ENCODE measurements at places on chromosomes 6 and 20. TPM values are rescaled to one million over a fixed set of nuclear protein-coding genes. Genes with fewer than 3 reads are reported as not detected.
A peak's percentile ranks its signal among the peaks of the same experiment; 100 is the strongest.

- DNase-seq, result no peak
These were observed 145.9 kb downstream of the RALGAPA2 start for GRCh38 chr20:20566516-20566915.

DNA sequence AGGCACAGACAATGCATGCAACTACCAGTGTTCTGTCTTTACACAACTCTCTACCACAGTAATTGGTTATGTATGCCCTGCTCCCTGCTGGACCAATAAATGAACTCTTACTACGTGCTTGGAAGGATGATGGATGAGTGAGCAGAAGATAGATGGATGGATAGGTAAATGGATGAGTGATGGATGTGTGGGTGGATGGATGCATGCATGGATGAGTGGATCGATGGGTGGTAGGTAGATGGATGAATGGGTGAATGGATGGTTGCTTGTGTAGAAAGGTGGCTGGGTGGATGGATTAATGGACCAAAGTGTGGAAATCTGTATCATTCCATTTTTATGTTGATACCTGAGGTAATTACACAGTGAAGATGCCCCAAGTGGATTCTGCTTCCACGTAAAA lies 10.1 kb upstream of the TRAM2 start:
- DNase-seq, result no peak

DNA sequence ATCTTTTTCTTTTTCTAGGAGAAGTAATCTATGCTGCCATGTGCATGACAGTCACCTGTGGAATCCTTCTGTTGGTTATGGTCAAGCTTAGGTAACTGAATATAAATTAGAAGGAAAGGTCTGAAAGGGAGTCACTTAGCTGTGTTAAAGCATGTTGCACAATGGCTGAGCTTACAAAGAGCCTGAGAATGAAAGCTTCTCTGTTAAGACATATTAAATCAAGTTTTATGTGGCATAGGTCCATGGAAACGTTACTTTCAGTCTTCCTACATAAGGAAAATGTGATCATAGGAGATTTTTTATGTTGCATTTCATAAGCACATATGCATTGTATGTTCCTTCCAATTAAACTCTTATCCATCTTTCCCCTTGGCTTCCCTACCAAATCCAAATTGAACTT lies 72.1 kb downstream of the GFRAL start:
- DNase-seq, result no peak

GRCh38 chr6:168100011-168100802 lies 21.2 kb upstream of the FRMD1 start:
- peak; percentile 35 for DNase-seq

GLO1 gene
- 83.9 TPM for total RNA-seq

GRCh38 chr6:148112851-148113319 lies 229.8 kb upstream of the SASH1 start:
- DNase-seq, result no peak

GRCh38 chr6:111743360-111743759 lies 129.9 kb downstream of the FYN start:
- DNase-seq, result no peak

SNPH gene
- 3.8 TPM for total RNA-seq

DNA sequence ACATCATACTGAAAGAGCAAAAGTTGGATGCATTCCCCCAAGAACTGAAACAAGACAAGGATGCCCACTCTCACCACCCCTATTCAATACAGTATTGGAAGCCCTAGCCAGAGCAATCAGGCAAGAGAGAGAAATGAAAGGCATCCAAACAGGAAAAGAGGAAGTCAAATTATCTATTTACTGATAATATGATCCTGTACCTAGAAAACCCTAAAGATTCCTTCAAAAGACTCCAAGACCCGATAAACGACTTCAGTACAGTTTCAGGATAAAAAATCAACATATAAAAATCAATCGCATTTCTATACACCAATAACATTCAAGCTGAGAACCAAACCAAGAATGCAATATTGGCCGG lies 14.5 kb downstream of the CDK19 start:
- DNase-seq, result no peak

DNA sequence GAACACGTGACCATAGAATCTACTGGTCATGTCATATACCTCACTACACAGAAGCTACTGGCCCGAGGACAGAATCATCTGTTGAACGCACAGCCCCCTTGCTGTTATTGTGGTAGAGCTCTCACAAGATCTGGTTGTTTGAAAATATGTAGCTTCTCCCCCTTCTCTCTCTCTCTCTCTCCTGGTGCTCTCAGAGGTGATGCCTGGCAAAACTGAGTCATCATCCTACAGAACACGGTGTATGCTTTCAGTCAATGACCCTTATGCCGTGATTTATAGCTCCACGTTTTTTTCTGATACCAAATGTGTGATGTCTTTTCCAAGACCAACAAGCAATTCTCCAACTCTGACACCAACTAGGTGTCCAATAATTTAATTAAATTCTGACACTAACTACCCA lies 13.0 kb upstream of the RBM24 start:
- no peak for DNase-seq

SEL1L2 gene
- total RNA-seq, result not detected

LGSN gene
- total RNA-seq, result 1.7 TPM

DNA sequence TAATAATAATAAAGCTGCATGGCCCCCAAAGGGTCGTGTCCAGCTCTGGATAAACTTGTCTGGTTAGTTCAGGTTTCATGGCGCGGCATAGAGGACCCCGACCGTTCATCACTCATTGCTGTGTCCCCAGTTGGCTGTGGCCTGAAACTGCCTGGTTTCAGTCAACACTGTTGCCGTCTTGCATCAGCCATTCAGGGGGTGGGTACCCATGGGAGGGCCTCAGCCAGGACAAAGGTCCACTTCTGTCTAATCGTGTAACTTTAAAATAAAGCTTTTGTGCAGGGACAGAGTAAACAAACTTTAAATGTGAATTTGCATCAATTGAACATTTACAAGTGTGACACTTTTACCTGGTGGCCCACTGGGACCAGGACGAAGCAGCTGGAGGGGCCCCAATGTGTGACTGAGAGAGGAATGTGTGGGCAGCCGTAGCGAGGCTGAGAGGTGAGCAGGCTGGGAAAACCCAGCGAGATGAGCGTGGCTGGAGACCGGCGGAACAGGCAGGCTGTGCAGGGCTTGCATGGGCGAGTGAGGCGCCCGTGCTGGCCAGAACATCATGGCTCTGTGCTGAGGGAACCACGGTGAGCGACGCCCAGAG lies 22.3 kb upstream of the UNC93A start:
- DNase-seq, result no peak

- DNase-seq, result no peak
These were observed 2.6 kb downstream of the TRAF3IP2 start for GRCh38 chr6:111603040-111603439.

PCK1 gene
- not detected for total RNA-seq

- no peak for DNase-seq
These were observed 33.3 kb downstream of the ORC3 start for GRCh38 chr6:87623248-87623647.

GRCh38 chr6:29439006-29439405 lies at the start of gene OR10C1:
OR10C1 (plus strand) TSS chr6:29439306; CDS start chr6:29440016, 710 bp downstream.
- DNase-seq, result no peak

DNA sequence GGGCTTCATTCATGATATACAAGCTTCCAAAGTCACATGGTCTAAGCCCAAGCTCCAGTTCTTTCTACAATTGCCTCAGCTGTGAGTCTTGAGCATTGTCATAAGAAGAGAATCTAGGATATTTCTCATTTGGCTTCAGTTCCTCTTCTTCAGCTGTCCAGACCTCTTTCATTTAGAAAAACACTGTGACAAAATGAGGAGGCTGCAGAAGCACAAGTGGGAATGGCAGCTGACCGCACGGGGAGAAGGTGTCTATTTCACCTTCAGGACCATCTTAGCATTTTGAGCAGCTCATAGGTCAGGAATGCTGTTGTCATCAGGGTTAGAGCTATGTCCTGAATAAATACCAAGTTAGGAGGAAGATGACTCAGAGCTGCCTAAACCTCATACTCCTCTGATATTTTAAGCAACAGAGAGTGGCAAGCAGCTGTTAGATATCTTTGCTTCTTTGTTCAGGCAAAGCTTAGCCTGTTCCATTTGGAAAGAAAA lies 390.1 kb upstream of the CITED2 start:
- no peak for DNase-seq

DNA sequence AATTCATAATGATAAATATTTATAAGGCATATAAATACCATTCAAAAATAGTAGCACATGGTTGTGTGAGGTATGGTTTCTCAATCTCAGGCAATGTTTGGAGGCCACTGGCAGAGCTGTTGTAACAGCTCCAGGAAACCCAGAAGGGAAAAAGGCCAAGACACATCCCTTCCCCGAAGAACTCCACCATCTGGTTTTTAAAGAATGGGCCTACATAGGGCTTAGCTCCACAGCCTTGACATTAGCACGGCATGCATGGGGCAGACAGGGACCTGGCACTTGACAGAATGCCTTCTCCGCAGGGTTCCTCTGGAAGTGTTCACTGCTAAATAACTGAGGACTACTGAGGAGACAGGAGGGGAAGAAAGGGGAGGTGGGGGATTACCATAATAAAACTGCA lies 16.1 kb upstream of the FOXO3 start:
- no peak for DNase-seq

GRCh38 chr6:23875006-23875405 lies 251.0 kb upstream of the NRSN1 start:
- DNase-seq, result no peak

GRCh38 chr6:88708197-88708744 lies 255.1 kb downstream of the RNGTT start:
- DNase-seq, result no peak

DNA sequence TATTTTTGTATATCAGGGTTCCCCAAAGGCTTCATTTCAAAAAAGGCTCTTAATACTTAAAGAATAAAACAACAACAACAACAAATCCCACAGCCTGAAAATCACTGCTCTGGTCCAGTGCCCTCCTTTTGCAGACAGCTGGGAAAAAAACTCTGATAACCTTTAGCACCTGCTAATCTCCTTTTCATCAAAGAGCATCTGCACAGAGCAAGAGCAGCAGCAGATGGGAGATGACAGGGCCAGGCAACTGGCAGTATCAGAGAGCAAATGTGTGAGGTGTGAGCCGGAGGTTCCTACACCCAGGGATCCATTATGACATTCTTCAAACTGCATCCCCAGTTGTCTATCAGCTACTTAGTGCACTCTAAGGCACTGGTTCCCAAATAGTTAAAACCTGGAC lies 25.7 kb downstream of the TTI1 start:
- DNase-seq, result no peak

TNFRSF21 gene
- 21.7 TPM for total RNA-seq

DNA sequence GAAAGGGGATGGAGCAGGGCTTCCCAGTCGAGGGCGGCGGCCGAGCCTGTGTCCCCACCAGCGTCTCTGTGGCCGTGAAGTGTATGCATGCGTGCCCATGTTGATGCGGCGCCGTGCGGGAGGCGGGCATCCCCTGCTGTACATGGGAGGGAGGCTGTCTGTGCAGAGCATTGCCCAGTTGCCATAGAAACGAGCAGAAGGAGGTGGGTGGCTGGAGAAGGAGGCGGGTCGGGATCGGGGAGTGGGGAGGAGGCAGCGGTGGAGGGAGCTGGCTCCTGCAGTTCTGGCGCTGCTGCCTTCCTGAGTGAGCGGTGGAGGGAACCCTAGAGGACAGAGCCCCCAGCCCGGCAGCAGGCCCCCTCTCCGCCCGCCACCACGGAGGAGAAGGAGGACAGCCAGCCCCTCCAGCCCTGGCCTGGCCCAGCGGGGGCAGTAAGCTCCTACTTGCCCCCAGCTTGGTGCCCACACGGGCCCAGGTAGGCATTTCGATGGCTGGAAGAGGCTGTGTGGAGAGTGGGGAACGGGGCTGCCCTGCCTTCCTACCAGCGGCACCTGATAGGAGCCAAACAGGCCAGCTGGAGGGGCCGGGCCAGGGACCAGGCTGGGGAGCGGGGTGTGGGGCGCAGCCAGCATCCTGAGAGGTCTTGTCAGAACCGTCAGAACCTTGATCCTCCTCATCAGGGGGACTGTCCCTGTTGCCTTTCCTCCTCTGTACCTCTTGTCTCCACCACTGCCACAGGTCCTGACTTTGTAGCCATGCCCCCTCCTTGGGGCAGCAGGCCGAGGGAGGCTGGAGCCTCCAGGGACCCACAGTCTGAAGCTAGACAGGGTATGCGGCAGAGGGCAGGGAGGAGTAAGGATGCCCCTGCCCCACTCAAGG lies 41.3 kb downstream of the SPDEF start:
- DNase-seq, result peak; percentile 35

DNA sequence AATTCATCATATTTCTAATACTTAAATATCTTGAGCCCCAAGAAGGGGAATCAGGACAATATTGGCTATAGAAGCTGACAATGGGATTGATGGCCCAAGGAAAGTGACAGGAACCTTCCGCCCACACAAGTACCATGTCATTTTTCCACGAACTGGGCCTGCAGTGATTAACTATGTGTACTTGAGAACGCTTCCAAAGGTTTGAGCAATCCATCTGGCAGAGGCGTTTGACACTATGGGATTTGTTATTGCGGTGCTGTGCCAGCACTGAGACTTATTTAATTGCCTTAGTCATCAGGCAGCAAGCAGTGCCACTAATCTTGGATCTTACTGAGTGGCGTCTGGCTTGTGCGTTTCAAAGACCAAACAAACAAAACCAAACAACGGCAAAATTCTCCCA lies 135.6 kb upstream of the UST start:
- no peak for DNase-seq

FAM217A gene
- total RNA-seq, result not detected

- DNase-seq, result no peak
These were observed 102.0 kb downstream of the LAMP5 start for GRCh38 chr20:9616455-9616805.

- DNase-seq, result peak; percentile 82
These were observed 1.0 kb downstream of the LRP11 start for GRCh38 chr6:149862922-149863697.

Measured in lower lobe of right lung (tissue), 2 donors.